RCC 7860 (cell line): ENCODE measurements at places on chromosomes 13 and 19.

GRCh38 chr13:24502533-24503378 is 9.8 kb downstream of the PARP4 start:
- peak; percentile 45 for DNase-seq

DNA sequence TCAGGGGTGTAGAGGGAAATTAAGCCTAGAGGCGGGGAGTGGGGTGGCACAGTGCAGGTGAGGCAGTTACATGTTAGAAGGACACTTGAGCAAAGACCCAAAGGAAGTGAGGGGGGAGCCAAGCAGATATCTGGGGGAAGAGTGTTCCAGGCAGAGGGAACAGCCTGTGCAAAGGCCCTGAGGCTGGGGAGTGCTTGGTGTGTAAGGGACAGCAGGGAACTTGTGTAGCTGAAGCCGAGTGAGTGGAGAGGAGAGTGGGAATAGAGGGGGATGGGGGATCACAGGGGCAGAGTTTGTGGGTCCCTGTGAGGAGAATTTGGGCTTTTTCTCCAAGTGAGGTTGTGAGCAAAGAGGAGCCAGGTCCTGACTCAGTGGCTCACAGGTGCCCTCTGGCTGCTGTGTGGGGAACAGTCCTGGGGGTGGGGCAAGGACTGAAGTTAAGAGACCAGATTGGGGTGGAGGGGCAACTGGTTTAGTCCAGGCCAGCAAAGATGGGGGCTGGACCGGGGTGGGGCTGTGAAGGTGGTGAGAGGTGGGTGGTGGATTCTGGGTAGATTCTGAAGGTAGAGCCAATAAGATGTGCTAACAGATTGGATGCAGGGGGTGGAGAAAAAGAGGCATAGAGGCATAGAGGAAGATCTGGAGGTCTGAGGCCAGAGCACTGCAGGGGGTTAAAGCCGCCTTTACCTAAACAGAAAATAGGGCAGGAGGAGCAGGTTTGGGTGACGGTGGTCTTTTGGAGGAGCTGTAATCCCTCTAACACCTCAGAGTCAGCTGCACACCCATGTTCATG is 75.3 kb downstream of the CACNA1A start:
- DNase-seq: peak; percentile 17

DNA sequence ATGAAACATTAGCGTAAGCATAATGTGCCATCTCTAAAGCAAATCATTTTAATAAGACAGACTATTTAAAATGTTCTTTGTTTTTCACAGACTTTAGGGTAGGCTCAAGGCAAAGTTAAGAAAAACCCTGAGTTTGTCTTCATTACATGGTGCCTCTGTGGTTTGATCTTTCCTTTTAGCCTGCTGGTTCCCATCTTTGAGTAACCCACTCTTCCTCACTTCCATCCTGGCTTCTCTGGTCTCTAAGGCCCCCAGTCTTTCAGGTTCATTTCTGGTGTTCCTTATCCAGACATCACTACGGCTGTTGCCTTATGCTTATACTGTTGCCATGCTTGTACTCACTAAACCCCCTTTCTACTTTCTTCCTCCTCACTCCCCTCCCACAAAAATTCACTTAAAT is 38.4 kb downstream of the DACH1 start:
- DNase-seq: no peak

- peak; percentile 75 for DNase-seq
Observed at GRCh38 chr13:32938907-32939306, 77.3 kb upstream of the KL start.

DNA sequence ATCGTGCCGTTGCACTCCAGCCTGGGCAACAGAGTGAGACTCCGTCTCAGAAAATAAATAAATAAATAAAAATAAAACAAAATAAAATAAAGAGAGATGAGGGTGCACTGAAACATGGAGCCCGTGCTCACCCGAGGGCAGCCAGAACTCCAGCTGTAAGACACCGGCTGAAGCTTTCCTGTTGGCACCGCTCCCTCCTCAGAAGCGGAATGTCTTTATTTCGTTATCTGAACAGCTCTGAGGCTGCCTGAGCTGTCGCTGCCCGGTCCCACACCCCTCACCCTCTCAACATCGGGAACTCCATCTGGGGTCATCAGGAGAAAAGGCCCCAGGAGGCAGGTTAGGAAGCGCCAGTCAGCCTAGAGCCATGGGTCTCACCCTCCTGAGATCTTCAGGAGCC is 24.4 kb downstream of the ZNF787 start:
- DNase-seq: no peak

DNA sequence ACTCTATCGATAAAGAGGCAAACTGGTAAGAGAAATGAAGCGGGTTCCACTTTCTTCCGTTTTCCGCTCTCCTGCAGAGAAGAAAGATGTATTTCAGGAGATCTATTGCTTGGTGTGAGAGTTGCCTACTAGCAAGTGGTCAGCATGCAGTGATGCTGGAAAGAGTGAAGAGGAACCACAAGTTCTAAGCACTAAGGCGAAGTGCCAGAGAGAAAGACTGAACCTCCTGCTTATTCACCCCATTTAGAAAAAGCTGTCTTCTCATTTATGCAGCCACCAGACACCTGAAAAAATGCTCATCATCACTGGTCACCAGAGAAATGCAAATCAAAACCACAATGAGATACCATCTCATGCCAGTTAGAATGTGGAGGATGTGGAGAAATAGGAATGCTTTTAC is 78.7 kb upstream of the GPC6 start:
- DNase-seq: no peak

DNA sequence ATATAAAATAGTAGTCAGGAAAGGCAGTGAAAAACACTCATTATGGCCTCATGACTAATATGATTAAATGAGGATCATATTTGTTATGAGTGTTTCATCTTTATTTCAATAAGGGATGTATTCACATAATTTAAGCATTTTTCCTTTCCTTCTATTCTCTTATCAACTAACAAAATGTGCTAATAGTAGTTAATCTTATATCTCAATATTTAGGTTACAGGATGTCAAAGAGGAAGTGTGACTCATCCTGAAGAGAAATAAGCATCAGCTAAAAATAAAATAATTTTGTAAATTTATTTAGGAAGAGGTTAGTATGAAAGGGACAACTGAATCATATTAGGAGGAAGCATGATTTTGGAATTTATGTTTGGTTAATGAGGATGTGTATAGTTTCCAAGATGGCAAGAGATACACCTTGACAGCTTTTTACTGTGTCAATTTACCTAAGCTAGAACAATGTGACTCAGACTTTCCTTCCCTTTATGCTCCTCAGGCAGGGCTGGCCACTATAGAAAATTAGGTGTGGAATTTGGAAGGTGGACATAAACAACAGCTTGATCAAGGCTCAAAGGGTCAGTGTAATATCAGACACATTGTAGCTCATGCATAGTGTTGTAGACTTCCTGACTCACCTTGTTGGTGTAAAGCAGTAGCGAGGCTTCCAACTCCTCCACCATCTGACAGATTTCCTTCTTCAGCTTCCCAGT is 172.7 kb downstream of the SLITRK1 start:
- no peak for DNase-seq

DNA sequence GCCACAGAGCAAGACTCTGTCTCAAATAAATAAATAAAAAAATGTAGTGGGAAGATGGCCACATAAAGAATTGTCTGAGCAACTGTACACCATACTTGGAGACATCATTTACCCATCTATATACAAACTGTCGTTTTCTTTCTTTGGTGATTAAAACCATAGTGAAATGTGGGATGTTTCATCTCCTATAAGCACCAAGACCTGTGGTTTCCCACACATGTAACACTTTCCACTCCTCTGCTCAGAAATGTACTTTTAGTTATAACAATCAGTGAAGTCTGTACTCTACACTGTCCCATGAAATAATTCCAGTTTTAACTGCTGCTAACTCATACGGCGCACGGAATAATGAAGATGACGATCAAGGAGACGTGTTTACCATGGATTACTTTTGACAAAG is 18.3 kb downstream of the PDCD5 start:
- no peak for DNase-seq

- no peak for DNase-seq
Observed at GRCh38 chr19:47446534-47447469, 24.9 kb downstream of the SLC8A2 start.

GRCh38 chr19:39502640-39503417 is 4.1 kb downstream of the DLL3 start:
- DNase-seq: no peak

DNA sequence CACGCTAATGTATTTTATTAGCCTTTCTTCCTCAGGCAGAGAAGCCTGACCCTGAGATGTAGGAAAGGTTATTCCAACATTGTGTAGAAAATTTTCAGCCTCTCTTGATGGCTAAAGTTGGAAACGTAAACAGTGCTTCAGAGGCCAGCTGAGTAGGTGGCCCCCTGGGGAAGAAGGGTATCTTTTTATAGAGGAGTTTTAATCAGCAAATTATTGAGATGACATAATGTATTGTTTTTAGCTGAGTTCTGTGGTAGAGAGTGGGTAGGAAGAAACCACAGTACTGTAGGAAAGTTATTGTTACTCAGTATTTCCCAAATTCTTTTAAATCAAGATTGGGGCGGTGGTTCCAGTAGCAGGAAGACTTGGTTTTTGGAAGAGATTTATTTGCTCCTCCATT is 268.8 kb downstream of the DLEU7 start:
- DNase-seq: no peak

DNA sequence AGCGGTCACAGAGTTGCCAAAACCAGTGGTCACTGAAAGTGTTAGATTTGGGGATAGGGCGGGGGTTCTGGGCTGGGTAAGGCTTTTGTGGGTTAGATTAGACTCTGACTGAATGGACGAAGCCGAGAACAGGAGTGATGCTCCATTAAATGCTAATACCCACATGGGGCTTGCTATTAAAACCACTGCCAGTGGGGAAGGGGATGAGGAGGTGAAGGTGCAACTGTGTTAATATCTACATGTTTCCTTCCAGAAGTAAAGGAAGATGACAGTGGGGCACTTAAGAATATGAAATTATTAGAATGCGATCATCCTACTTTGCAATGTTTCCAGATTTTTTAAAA is 573 bp upstream of the ZNF614 start:
- DNase-seq: no peak

- DNase-seq: no peak
Observed at GRCh38 chr13:96792188-96792587, 202.1 kb downstream of the OXGR1 start.

DNA sequence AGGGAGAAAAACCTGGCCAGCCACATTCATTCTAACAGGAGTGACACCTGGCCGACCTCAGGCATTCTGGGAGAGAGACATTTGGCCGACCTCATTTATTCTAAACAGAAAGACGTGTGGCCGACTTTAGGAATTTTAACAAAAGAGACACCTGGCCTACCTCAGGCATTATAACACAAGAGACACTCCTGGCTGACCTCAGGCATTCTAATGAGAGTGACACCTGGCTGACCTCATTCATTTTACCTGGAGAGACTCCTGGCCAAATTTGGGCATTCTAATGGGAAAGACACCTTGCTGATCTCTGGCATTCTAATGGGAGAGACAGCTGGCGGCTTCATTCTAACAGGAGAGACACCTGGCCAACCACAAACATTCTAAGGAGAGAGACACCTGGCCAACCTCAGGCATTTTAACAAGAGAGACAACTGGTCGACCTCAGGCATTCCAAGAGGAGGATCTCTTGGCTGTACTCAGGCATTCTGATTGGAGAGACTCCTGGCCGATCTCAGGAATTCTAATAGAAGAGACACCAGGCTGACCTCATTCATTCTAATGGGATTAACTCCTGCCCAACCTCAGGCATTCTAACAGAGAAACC is 1353.9 kb downstream of the UQCRFS1 start:
- no peak for DNase-seq

DNA sequence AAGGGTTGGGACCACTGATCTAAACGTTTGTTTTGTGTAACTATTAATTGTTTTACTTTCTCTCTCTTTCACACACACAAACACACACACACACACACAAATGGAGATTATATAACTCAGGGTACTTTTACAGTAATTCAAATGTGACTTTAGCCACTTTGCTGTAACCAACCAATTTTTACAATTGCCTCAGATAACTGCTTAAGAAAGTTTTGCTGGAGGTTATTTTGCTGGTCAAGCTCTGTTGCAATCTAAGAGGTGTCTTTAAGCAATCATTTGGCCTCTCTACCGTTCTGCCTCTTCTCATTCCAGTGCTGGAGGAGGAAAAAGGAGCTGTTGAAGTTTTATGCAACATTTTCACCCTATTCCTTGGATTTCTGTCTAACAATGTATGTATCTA is 63.0 kb downstream of the TBC1D4 start:
- no peak for DNase-seq

DNA sequence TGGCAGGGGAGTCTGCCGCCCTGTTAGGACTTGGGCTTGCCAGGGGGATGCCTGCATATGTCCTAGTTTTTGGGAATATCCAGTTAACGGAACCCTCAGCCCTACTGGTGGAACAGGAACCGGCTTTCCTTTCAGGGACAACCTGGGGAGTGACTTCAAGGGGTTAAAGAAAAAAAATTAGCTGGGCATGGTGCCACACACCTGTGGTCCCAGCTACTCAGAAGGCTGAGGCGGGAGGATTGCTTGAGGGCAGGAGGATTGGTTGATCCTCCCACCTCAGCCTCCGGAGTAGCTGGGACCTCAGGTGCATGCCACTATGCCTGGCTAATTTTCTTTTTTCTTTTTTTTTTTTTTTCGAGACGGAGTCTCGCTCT is 22.5 kb downstream of the LDLR start:
- no peak for DNase-seq

DNA sequence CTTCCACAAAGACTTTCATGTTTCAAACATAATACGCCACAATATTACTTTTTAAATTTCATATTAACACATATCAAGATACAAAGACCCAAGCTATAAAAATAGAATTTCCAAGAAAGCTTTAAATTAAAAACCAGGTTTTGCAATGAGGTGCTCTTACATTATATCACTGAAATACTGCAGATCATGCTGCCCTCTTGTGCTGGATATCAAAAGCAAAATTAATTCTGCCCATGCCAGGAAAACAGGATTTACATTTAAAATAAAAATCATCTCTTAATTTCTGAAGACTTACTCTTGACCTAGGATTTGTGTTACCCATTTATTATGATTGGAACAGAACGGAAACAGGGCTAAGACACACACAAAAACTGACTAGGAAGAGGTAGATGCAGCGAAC is 145.0 kb downstream of the ABCC4 start:
- DNase-seq: no peak

DNA sequence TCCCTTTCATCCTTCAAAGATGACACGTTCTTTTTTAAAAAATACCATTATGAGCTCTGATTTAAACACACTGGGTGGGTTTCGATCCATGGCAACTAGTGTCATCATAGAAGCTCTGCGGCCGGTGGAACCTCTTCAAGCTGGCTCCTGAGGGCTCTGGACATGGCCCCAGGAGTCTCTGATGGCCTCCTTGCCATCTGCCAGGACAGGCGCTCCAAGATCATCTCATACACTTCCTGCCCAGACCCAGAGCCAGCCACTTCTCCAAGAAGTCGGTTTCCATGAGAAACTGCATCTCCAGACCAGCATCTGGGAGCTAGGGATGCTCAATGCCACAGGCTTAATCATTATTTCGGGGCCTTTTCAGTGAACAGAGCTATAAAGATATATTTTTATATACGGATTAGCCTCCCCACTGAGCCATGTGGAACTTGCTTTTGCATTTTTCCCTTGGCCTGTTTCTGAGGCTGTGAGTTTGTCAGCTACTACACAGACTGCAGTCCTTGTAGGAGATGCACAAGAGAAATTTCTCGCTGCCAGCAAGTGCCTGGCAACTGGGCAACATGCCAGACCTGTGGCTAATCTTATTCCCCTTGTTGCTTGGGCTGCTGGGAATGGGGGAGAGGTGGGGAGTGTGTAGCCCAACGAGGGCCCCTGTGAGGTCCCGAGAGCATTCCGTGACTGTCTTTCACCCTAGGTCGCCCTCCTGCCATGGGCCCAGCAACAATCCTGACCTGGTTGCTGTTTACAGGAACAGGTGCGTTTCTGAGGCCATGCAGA is 15.9 kb downstream of the SUGP1 start:
- DNase-seq: no peak

- peak; percentile 7 for DNase-seq
Observed at GRCh38 chr13:78620936-78621470, 17.7 kb upstream of the POU4F1 start.
